ENCODE measurements at places on chromosomes 5 and 9.

DNA sequence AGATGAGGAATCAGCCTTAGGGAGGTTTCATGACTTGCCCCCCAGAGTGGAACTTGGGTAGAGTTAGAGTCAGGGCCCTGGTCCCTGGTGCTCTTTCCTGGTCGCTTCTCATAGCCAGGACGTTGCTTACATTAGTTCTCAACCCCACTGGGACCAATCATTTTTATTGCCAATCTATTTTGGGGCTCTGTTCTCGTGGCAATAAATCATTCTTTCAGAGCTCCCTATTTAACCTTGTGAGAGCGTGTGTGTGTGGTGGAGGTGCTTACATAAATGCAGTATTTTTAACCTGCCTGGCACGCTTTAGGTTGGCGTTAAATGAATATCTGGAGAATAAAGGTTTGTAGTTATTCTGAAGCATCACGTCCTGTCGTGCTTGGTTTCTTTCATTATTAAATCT, 4.1 kb downstream of the TRIO start:
- no peak for DNase-seq

DNA sequence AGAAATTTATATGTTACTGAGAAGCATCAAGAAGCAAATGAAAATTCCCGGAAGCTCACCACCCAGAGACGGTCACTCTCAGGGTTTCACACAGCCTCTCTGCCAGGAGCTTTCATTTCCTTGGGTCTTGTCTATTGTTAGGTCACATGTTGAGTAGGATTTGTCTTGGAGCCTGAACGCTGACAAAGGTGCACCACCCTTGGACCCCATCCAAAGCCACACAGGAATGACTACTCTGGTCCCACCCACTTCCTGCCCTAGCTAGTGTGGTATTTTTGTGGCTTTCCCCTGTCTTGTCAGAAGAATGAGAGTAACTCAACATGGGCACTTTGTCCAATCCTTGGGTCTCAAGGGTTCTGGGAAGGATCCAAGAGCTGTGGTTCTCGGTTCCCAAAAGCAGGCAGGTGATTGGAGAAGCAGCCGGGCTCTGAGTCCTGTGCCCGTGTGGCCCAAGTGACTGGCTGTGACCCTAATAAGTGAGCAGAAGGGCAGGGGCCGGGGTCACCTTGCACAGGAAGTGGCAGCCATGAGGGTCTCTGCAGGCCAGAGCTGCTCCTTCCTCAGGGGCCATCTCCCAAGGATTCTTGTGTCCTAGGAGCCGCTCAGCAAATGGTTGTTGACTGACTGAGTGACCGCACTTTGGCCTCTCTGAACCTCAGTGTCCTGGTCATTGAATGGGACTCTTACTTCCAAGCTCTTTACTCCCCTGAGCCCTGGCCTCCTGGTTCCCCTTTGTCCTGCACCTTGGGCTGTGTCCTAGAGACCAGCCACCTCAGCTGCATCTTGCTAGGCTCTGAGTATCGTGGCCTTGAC, 6.9 kb downstream of the FGD3 start:
- DNase-seq = peak; percentile 40

GRCh38 chr9:24011881-24012280, 185.8 kb upstream of the ELAVL2 start:
- DNase-seq = no peak

DNA sequence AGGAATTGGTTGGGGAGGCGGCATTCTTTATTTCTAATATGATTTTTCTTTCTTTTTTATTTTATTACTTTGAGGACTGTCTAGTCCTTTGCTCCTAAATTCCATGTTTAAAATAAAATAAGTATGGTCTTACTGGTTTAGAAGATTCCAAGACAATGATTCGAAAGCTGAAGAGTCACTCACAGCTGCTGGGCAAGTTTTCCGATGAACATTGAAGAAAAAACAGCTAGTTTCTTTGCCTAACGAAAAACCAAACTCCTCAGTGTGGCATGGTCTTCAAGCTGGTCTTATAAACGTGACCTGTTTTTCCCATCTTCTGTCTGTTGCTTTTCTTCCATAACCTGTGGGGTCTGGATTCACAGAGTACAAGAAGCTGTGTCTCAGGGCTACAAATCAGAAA, 25.1 kb downstream of the ZNF474 start:
- no peak for DNase-seq

GRCh38 chr5:141100243-141100805, at the start of gene PCDHB3:
TSS of gene PCDHB3 (plus strand) at chr5:141100473. CDS start at chr5:141100650, 177 bp downstream.
- no peak for DNase-seq

GRCh38 chr5:93352186-93352585, 228.8 kb downstream of the NR2F1-AS1 start:
- no peak for DNase-seq

DNA sequence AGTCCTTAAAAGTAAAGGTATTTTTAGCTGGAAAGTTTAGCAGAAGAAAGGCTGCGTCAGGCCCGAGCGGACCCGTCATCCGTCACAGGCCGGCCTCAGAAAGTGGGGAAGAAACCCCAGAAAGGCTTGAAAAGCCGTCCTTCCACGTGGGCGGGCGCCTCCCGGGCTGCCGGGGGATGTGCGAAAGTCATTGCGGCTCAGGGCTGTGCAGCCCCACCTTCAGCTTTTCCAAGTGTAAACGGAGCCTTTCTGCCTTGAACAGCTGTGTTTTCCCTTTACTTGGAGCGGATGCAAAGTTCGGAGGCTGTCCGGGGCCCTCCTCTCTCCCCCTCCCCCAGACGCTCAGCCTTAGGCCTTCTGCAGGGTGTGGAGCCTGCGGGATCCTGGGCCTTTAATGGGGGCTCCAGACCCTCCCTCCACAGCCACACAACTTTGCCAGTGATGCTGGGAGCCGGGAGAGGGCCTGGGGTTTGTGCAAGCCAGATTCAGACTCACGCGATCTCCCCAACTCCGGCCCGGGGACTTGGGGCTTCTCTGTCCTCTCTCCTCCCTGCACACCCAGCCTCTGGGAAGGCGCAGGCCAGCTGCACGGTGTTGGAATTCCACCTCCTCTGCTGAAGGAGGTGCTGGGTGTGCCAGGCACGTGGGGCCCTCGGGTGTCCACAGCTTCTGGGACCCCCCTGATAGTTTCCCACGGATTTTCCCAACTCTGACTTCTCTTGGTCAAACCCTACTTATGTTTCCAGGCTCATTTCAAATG, 95.5 kb upstream of the RAPGEF1 start:
- no peak for DNase-seq

DNA sequence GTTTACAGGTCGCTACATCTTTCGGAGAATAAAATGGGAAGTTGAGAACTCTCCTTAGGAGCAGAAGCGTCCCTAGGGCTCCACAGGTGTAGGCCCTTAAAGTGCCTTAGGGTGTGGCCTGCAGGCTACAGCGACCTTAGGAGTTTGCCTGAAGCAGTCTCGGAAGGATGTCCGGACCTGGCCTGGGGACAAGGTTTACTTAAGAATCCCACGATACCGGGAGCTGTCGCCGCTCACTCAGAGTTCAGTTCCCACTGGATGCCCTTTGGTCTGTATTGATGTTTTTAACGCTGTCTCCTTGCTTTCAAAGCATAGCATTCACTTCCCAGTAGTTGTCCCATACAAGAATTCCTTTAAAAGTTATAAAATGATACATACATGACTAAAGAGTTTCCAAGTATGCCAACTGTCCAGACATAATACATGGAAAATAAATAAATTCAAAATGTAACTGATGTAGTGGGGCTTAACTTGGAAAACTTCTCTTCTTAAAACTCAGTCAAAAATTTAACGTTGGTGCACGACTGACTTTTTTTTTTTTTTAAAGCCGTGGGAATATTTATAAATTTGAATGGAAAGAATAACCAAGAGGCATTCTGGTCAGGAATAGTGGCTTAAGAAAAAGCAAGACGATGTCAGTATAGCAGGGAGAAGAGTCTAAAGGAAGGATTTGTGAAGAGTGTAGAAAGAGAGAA, 848 bp downstream of the RAD50 start:
- no peak for DNase-seq

GRCh38 chr5:98638701-98639100, 134.8 kb upstream of the RGMB start:
- no peak for DNase-seq

- no peak for DNase-seq
Observed at GRCh38 chr9:10168241-10168640, 444.6 kb downstream of the PTPRD start.

DNA sequence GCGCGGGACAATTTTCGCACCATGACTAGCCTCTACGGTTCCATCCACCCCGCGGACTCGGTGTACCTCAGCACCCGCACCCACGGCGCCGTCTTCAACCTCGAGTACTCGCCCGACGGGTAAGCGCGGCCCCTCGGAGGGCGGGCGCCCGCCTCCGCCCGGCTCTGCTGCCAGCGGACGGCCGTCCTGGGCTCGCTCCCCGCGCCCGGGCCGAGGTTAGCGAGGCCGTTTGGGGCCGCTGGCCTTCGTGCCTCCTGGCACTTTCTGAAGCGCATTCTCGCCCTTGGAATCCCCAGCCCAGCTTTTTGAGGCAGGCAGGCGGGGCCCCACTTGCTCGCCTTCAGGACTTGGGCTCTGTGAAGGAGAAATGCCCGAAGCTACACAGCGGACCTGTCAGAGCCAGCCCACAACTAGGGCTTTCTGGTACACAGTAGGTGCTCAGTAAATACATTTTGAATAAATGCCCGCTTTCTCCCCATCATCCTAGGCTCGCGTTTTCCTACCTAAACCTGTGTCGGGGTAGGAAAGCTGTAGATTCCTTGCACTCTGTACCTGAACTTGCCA, 772 bp downstream of the DCAF10 start:
- DNase-seq = no peak

- no peak for DNase-seq
Observed at GRCh38 chr9:78753039-78753438, 456.1 kb downstream of the PSAT1 start.

DNA sequence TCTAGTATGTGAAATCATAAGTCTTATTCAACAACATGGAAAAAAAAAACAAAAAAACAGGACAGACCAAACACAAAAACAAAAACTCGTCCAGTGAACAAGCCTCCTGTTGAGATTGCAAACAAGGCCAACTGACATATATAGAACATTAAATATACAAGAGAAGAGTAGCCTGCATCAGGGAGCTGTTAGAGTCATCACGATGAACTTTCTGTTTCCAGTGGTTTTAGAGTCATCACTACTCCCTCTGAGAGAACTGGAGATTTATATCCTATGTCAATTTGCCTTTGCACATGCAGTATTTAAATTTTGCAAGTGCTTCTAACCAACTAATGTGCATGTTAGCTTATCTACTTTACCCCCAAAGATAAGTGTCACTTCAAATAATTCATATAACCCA, 9.9 kb downstream of the SNCAIP start:
- DNase-seq = no peak

DNA sequence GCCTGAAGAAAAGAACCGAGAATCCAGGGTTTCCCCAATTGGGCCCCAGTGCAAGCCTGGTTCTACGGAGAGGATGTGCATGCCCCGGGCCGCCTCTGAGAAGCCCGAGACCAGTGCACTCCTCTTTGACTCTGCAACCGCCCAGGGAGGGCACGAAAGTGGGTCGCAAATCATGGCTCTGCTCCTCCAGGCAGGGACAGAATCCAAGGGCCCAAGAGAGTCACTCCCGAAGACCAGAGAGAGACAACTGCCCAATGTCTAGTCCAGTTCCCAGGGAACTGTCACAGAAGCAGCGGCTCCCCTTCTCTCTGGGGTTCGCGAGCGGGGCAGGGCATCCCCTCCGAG, 107.8 kb downstream of the PSD2 start:
- no peak for DNase-seq

GRCh38 chr5:115306011-115306536, 9.6 kb upstream of the CCDC112 start:
- no peak for DNase-seq

DNA sequence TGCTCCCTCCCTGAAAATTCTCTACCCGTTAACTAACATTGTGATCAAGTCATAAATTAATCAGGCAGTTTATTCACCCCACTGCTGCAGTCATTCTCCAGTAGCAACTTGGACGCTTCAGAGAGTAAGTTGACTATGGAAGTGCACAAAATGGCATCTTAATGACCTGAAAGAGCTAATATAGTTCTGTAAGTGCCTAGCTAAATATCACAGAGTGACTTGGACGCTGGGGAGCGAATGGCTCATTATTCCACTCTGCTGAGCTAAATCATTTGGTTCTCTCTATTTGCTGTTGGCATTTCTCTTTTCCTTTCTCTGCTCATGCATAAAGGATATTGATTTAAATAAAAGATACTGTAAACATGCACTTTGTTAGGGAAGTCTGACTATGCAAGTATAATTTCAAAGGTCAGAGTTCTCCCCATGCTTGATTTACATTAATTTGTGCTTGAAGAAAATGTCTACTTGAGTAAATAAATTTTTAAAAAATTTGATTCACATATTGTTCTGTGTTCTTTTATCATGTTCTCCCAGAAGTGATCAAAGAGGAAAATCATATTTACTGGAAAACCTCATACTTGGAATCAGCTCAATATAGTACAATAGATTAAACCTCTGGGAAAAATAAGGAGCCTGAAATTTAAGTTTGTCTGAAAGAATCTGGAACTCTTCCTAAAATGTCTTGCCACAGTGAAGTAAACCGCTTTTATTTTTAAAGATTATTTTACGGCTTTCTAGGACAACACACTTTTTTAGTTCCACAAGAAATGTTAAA, 169.5 kb upstream of the HAPLN1 start:
- DNase-seq = no peak

DNA sequence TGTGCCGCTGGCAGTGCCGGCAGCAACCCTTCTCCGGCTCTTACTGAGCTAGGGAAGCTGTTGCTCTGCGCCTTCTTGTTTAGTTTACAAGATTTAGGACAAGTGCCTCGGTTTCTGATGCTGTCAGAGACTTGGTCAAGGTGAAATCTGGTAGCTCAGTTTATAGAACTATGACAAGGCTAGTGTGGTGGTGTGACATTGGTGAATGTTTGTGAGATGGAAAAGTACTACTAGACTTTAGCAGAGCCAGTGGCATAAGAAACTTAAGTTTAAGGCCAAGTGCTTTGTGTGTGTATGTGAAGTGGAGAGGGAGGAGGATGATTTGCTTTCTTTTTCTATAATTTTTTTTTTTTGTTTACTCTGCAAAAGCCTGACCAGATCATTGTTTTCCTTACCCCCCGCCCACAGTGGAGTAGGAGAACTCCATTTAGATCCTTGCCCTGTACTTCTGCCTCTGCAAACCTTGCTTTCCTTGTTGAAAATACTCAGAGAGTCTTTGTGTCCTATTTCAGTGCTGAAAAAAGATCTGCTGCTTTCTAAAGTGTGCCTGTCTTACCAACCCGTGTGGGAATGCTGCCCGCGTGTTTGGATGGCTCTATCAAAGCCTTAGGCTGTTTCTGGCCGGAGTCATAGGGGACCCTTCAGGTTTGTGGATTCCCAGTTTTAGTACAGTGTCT, 75.9 kb downstream of the TRIO start:
- DNase-seq = no peak

DNA sequence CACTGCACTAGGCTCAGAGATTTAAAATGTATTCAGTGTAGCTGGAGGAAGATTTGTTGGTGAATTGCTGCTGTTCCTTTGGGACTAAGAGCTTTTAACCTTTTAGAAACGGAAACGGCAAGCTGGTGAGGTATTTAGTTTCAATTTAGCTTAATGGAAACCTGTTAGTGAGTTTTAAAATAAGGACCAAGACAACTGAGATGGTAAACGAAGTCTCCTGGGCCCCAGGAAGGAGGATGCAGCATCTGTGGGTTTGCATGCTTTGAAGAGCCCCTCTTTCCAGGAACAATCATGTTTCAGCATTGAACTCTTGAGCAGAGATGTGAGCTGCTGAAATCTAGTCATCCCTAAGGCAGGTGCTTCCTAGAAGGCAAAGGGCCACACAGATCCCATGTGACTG, 16.5 kb downstream of the DNAI1 start:
- DNase-seq = no peak

- no peak for DNase-seq
Observed at GRCh38 chr5:116621599-116621998, 47.0 kb upstream of the SEMA6A start.

All from stimulated activated CD4-positive, alpha-beta T cell treated with anti-CD3 and anti-CD28 coated beads, Interleukin-1b, Interleukin-23, amount 100 ng/mL, for 1 hour (primary cell).